Epithelial cell of esophagus (primary cell): ENCODE measurements at places on chromosomes 4 and X.

DNA sequence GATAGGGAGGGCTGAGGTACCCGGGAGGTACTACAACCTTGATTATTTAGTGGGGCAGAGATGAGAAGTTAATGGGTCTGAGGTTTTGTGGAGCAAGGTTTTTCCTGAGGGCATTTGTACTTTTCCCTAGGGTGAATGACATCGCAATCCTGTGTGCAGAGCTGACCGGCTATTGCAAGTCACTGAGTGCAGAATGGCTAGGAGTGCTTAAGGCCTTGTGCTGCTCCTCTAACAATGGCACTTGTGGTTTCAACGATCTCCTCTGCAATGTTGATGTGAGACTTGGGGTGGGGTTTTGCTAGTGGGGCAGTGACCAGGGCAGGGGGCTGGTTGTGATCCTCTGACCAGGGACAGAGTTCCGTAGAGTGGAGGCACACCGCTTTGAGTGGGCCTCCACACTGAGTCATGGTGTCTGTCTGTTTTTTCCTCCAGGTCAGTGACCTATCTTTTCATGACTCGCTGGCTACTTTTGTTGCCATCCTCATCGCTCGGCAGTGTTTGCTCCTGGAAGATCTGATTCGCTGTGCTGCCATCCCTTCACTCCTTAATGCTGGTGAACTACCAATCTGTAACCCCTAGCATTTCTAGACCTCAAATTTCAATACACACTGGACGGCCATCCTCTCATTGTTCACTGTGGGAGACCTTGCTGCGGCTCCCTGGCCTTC is 9.9 kb downstream of the MED12 start:
- DNase-seq: no peak

- no peak for DNase-seq
These were observed 12.5 kb upstream of the HS3ST1 start for GRCh38 chr4:11441194-11441556.

DNA sequence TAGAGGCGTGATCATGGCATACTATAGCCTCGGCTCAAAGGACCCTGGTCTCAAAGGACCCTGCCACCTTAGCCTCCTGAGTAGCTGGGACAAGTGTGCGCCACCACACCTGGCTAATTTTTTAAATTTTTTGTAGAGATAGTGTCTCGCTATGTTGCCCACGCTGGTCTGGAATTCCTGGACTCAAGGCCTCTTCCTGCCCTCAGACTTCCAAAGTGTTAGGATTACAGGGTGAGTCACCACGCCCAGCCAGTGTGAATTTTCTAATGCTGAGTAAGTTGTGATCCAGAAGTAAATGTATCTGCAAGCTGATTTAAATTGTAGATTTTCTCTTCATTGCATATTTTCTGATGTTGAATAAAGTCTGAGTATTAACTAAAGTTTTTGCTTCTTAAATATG is 2.6 kb upstream of the ZNF674 start:
- peak; percentile 81 for DNase-seq

- peak; percentile 83 for DNase-seq
These were observed 63.7 kb upstream of the ESX1 start for GRCh38 chrX:104318330-104319009.

GRCh38 chrX:50905334-50905733 is 5.2 kb upstream of the BMP15 start:
- DNase-seq: peak; percentile 29

- DNase-seq: peak; percentile 94
These were observed 565.4 kb downstream of the GRXCR1 start for GRCh38 chr4:43457866-43458265.

DNA sequence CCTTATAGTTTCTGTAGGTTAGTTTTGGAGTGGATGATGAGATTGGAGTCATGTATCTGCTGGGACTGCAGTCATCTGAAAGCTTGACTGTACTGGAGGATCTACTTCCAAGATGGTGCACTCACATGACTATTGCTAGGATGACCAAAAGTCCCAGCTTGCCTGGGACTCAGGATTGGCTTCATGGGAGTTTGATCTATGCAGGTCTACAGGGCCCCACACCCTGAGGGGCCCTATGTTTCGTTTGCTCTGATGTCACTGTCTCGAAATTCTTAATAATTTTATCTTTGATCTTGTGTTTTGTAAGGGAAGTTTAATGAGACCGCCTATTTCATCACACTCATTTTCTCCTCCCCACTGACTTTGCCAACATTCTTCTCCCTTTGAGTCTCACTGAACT is at the start of gene SMIM9:
Gene SMIM9 (minus strand): TSS at position 101 of the 400 bp plus-strand sequence. CDS start 3,806 bp downstream, outside the sequence.
- DNase-seq: no peak

DNA sequence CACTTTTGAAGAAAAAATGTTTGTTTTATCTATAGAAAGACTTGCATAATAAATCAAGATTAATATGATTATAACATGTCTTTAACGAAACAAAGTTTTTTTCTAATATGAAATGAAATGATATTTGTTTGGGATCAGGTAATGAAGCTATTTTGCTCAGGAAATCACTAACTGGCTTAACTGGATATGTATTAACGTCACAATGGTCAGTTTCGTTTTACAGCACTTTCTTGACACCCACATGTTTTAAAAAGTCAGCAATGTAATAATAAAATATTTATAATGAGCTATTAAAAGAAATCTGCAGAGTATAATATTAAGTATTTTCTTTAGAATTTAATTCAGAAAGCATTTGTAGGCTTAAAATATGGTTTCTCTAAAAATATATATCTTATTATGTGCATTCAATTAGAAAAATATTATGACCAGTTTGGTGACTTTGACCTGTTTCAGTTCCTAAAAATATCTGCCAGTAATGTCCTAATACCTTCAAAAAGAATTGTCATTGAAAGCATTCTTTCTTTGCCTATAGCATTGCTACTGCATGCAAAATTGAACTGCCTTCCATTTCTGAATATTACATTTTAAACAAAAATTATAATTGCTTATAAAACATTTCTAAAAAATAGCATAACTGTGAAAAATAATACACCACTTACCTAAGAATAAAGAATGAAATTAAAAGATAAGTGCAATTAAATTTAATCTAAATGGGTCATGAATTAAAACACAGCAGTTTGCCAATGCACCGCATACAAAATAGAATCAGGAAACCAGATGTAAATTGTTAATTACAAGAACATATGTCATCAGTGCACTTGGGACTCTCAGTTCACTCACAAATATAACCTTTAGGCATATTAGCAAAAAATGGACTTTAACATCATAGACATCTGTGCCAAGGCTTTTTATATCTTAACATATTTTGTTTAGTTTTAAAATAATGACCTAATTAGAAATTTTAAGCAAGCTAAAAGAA is 31.6 kb downstream of the TIGD2 start:
- no peak for DNase-seq

DNA sequence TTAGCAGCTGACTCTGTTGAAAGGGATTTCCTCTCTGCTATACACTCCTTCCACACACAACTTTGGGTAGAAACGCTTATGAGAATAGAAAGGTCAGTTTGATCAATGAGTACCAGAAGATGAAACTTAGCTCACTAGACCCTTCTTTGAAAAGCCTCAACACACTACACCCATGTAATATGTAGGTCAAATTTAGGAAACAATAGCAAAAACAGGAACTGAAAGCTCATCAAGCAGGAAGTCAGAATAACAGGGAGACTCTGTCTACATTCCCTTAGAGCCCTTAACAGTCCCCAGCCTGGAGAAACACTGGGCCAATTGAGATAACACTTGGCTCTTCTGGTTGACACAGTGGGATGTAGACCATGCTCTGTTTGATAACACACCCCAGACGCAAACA is 30.7 kb downstream of the SRPX2 start:
- DNase-seq: no peak
